ENCODE measurements at places on chromosomes 13 and 19.

DNA sequence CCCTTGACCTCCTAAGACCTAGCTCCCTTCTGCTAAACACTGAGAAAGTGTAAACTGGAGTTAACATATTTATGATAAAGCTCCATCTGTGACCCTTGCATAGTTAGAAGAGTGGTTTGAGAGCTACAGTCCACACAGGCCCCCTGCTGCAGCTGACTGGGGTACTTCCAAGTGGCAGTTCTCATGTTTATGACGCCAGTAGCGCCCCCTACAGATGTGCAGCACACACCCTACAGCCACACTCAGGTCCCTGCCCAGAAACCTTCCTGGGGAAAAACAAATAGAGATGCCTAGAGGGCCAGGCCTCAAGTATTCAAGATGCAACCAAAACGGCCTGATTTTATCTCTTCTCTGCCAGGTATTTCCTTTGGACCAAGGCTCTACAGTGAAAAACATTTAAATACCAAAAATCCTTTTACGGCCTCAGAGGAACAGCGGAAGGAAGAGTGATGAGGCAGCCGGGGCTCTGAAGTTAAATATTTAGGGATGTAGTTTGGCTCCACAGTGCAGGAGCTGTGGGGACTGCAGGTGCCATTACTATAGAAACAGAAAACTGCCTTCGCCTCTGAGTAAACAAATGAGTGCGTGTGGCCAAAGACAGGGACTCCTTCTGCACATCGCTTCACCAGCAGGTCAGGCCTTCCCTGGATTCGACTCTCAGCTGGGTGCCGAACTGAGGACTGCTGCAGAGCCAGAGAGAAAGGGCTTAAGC lies 553.1 kb downstream of the EFNB2 start:
- DNase-seq: no peak

- no peak for DNase-seq
Observed at GRCh38 chr19:32581705-32582179, 752 bp downstream of the PDCD5 start.

DNA sequence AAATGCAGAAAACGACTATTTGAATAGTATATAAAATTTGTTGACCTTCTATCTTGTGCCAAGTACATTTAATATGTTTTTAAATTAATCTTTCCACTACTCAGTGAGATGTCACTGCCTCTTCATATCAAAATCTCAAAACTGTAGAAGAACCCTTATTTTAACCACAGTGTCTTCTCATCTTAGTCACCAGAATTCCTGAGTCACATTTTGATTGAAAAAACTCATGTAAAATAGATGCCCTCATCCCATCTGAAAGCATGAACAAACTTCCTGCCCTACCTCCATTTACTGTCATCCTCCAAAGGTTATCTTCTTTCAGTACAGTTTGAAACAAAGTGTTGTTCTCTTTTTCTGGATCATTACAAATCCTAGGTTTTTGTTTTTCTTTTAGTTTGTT lies 1215.4 kb downstream of the PCDH9 start:
- DNase-seq: no peak

- DNase-seq: no peak
Observed at GRCh38 chr13:22162889-22163288, 492.0 kb downstream of the FGF9 start.

- DNase-seq: no peak
Observed at GRCh38 chr13:75437582-75438318, 44.2 kb downstream of the TBC1D4 start.

DNA sequence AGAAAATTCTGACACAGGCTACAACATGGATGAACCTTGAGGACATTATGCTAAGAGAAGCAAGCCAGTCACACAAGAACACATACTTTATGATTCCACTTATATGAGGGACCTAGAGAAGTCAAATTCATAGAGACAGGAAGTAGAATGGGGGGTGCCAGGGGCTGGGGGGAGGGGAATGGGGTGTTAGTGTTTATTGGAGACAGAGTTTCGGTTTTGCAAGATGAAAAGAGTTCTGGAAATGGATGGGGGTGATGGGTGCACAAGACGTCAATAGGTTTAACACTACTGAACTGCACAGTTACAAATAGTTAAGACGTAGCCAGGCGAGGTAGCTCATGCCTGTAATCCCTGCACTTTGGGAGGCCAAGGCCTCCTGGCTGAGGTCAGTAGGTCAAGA lies 3.5 kb upstream of the ZNF787 start:
- DNase-seq: no peak

- DNase-seq: peak; percentile 75
Observed at GRCh38 chr19:49808711-49809159, 4.4 kb downstream of the FUZ start.

All from activated gamma-delta T cell treated with anti-CD3 and anti-CD28 coated beads, Interleukin-2, amount 50 U/mL, for 16 hours (primary cell).